ENCODE measurements at places on chromosomes 7 and 10. TPM values are rescaled to one million over a fixed set of nuclear protein-coding genes. Genes with fewer than 3 reads are reported as not detected.

The CPXM2 gene
- total RNA-seq: not detected

The AFAP1L2 gene
- not detected for total RNA-seq

The CYP17A1 gene
- total RNA-seq: not detected

The RASA4B gene
- 1.8 TPM for total RNA-seq

The SYCE1 gene
- not detected for total RNA-seq

The NRAP gene
- total RNA-seq: 0.34 TPM

The PROSER2 gene
- total RNA-seq: 40.4 TPM

The OR2A12 gene
- not detected for total RNA-seq

The ARHGEF35 gene
- total RNA-seq: 3.5 TPM

The MKI67 gene
- 242 TPM for total RNA-seq

The EIF4H gene
- 453 TPM for total RNA-seq

The DNAJC30 gene
- total RNA-seq: 11.1 TPM

The UTF1 gene
- not detected for total RNA-seq

The TMEM273 gene
- not detected for total RNA-seq

The ASAH2 gene
- total RNA-seq: 5.5 TPM

The VSIR gene
- total RNA-seq: not detected

The ABCA13 gene
- 10.2 TPM for total RNA-seq

The SFTPD gene
- not detected for total RNA-seq

The SPDYE9 gene
- not detected for total RNA-seq

The CTAGE4 gene
- total RNA-seq: not detected

The ANK3 gene
- total RNA-seq: 13.5 TPM

All from A673 (cell line).